ENCODE measurements at places on chromosomes 5 and 9.
A peak's percentile ranks its signal among the peaks of the same experiment; 100 is the strongest.

DNA sequence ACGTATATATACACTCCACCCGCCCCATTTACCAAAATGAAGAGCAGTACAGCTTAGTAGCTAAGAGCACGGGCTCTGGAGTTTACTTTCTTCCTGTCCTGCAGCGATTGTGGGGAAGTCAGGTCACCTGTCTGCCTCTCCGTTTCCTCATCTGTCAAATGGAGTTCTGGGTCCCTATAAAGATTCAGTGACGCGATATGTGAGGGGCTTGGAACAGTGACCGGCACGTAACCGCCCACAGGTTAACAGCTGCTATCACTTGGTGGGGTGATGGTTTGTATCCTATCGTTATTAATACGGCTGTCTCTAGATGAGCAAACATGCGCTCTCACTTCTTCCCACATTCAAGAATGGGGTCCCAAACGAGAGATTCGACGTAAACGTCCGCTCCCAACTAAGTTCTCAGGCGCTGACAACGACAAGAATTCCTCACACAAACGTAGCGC, 426 bp downstream of the FAM114A2 start:
- DNase-seq, result peak; percentile 15

DNA sequence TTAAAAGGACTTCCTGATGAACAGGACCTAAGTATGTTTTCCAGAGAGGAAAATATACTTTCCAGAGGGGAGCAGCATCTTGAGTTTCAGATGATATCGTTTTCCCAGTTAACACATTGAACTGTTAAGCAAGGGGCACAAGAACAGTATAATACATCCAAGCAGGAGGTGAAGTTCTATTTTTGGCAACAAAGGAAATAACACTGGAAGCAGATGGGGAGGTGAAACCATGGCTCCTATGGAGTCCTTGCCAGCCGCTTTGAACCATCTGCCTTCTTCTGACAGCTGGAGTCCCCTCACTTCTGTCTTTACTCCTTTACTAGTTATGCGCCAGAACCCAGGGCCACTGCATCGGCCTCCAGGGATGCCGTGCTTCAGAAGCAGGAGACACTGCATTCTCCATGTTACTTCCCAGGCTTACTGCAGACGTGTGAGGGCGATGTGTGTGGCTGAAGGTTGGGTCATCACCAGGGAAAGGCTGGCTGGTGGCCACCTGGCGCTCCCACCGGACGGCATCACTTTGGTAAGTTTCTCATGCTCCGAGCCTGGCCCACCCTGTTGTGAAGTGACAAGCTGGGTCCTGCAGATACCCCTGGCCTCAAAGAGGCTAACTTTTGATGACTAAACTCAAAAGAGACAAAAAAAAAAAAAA, 77.8 kb downstream of the TTLL11 start:
- DNase-seq, result no peak

DNA sequence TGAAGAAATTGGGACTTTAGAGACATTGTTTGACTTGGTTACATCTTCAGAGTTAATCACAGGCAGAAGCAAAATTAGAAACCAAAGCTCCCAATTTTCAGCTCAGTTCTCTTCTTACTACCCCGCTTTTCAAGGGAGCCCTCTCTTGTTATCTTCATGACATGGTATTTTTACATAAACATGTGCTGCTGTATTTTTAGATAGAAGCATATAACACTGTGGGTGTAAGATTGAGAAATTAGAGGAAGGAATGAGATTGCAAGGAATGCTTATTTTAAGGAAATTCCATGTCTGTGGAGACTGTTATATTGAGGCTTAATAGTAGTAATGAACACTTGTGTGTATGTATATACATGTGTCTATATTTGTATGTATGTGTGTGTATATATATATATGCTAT, 401.6 kb downstream of the TMEM232 start:
- DNase-seq, result no peak

DNA sequence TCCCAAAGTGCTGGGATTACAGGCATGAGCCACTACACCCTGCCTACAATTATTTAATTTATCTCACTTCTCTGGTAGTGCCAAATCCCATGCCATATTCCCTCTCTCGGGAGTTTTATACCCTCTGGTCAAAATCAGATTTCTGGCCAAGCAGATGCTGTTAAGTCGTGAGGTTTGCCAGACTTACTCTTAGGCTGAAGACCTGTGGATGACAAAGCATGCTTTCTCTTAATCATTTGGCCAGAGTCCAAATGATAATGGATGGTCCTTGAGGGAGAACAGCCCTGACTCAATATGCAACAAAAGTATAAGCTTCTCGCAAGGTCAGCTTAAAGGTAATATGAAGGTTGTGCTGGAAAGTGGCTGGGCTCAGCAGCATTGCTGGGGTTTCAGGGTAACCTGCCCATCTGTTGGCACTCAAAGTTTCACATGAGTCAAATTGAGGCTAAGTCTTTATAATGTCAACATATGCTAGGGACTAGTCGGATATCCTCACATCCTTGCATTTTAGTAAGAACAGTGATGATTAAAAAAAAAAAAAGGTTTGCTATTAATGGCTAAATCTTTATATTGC, 280.1 kb downstream of the KIF4B start:
- DNase-seq, result no peak
